ENCODE measurements at places on chromosomes 11 and 22. TPM values are rescaled to one million over a fixed set of nuclear protein-coding genes. Genes with fewer than 3 reads are reported as not detected.

MS4A2 gene
- not detected for total RNA-seq

C22orf15 gene
- total RNA-seq, result 0.84 TPM

NFAM1 gene
- total RNA-seq, result 0.38 TPM

TMEM191B gene
- 12.7 TPM for total RNA-seq

POTEH gene
- total RNA-seq, result not detected

LRP5 gene
- total RNA-seq, result 2.0 TPM

GRCh38 chr22:27594474-27595134, 207.0 kb downstream of the MN1 start:
- no peak overlapping the region for H3K4me3 ChIP-seq
- no peak for DNase-seq
- H3K27ac ChIP-seq, result no peak overlapping the region
- H3K4me1 ChIP-seq, result no peaks in the 10 kb centered on the region

- no peak overlapping the region for H3K4me3 ChIP-seq
- DNase-seq, result no peak
- H3K27me3 ChIP-seq, result peaks cover 28% of the 10 kb centered on the region
Observed at GRCh38 chr22:39237318-39238100, 7.3 kb downstream of the PDGFB start.

DNA sequence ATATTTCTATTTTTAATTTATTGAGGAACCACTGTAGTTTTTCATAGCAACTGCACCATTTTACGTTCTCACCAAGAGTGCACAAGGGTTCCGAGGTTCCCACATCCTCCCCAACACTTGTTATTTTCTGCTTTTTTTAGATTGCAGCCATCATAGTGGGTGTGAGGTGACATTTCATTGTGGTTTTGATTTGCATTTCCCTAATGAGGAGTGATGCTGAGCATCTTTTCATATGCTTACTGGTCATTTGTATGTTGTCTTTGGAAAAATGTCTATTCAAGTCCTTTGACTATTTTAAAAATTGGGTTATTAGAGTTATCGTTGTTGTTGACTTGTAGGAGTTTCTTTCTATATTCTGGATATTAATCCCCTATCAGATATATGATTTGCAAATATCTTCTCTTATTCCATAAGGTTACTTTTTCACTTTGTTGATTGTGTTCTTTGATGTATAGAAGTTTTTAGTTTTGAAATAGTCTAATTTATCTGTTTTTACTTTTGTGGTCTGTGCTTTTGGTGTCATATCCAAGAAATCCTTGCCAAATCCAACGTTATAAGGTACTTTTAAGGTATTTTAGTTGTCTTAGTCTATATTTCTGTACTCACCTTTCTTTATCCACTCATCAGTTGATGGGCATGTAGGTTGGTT, 9.0 kb downstream of the NEAT1 start:
- H3K27ac ChIP-seq, result peak overlapping the region; percentile 91
- H3K4me1 ChIP-seq, result peaks cover 56% of the 10 kb centered on the region
- peak; percentile 90 for DNase-seq
- H3K27me3 ChIP-seq, result no peaks in the 10 kb centered on the region
- H3K4me3 ChIP-seq, result peak overlapping the region; percentile 86

DNA sequence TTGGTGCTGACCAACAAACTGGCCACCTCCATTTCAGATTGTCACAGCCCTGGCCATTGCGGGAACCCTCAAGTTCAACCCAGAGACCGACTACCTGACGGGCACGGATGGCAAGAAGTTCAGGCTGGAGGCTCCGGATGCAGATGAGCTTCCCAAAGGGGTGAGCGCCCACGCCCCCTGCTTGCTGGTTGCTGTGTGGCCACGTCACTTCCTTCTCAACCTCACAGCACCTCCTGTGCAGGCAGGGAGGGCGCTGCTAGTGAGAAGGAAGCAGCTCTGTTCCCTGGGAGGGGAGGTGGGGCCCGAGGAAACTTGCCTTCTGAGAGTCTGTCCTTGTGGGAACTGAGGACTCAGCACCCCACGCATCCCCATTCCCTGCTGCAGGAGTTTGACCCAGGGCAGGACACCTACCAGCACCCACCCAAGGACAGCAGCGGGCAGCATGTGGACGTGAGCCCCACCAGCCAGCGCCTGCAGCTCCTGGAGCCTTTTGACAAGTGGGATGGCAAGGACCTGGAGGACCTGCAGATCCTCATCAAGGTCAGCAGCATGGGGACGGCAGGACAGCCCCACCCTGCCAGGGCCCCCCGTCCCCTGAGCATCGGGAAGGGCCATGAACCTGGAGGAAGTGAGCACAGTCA, 19.3 kb downstream of the POLR3H start:
- H3K27me3 ChIP-seq, result no peaks in the 10 kb centered on the region
- H3K27ac ChIP-seq, result peak overlapping the region; percentile 3

- H3K27me3 ChIP-seq, result no peaks in the 10 kb centered on the region
- no peak overlapping the region for H3K4me3 ChIP-seq
- H3K4me1 ChIP-seq, result peaks cover 3% of the 10 kb centered on the region
- no peak overlapping the region for H3K27ac ChIP-seq
- H3K36me3 ChIP-seq, result no peaks in the 10 kb centered on the region
- no peak for DNase-seq
Observed at GRCh38 chr11:129267716-129268115, 75.6 kb upstream of the ARHGAP32 start.

DNA sequence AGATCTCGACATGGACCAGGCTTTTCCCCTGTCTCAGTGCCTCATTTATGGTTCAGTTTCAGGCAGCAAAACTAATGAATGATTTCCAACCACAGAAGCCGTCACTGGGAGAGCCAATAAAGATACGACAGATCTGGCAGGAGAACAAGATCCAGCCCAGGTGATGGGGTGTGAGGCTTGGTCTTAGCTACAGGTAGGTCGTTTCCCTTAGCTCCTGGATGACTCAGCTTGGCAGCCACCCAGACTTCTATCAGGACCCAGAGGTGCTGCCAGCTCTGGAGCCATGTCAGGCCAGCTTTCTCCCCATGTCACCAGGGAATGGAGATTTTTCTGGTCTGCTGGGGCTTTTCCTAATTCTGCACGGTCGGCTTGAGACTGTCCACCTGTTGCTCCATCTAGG, 36.3 kb upstream of the APOBEC3A start:
- no peaks in the 10 kb centered on the region for H3K4me1 ChIP-seq
- H3K27ac ChIP-seq, result no peak overlapping the region
- H3K27me3 ChIP-seq, result peaks cover 14% of the 10 kb centered on the region
- H3K36me3 ChIP-seq, result no peaks in the 10 kb centered on the region

DNA sequence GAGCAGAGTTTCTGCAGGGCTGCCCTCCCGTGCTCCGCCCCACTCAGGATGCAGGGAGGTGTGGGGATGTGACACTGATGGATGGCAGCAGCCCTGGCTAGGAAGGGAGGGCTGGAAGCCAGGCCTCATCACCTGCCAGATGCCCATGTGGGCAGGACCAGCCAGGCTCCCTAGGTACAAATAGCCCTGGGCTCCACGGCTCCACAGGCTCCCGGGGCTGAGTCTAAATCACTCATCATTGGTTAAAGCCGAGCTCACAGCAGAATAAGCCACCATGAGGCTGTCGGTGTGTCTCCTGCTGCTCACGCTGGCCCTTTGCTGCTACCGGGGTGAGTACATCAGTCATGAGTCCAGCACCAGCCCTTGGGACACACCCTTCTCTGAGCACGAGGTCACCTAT, at the start of gene SCGB1D1:
Gene SCGB1D1, plus strand, starts transcription at position 206 of the 400 bp plus-strand sequence. Its CDS starts 69 bp downstream, at position 275.
- no peaks in the 10 kb centered on the region for H3K36me3 ChIP-seq
- H3K27me3 ChIP-seq, result peaks cover 31% of the 10 kb centered on the region
- no peak for DNase-seq

GRCh38 chr11:61164606-61165424, 3.6 kb upstream of the VPS37C start:
- H3K4me1 ChIP-seq, result peaks cover 30% of the 10 kb centered on the region
- H3K4me3 ChIP-seq, result no peak overlapping the region
- H3K27me3 ChIP-seq, result no peaks in the 10 kb centered on the region
- no peak overlapping the region for H3K27ac ChIP-seq
- H3K36me3 ChIP-seq, result no peaks in the 10 kb centered on the region

GRCh38 chr11:93528757-93529645, 14.2 kb downstream of the SMCO4 start:
- H3K27ac ChIP-seq, result peak overlapping the region; percentile 56
- H3K36me3 ChIP-seq, result no peaks in the 10 kb centered on the region
- peaks cover 46% of the 10 kb centered on the region for H3K4me1 ChIP-seq
- no peak for DNase-seq
- H3K4me3 ChIP-seq, result no peak overlapping the region

DNA sequence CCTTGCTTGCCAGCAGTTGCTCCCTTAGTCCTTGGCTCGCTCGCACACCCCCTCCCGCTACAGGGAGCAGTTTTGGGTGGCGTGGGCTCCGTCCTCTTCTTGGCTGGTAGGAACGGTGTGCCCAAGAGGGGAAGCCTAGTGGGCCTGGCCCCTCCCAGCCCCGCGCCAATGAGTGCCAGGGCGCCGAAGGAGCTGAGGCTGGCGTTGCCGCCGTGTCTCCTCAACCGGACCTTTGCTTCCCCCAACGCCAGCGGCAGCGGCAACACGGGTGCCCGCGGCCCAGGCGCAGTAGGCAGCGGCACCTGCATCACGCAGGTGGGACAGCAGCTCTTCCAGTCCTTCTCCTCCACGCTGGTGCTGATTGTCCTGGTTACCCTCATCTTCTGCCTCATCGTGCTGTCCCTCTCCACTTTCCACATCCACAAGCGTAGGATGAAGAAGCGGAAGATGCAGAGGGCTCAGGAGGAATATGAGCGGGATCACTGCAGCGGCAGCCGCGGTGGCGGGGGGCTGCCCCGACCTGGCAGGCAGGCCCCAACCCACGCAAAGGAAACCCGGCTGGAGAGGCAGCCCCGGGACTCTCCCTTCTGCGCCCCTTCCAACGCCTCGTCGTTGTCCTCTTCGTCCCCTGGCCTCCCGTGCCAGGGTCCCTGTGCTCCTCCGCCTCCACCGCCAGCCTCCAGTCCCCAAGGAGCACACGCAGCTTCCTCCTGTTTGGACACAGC, 1.6 kb downstream of the C11orf87 start:
- H3K27me3 ChIP-seq, result peaks cover 40% of the 10 kb centered on the region
- no peak overlapping the region for H3K27ac ChIP-seq
- no peak overlapping the region for H3K4me3 ChIP-seq
- DNase-seq, result no peak
- no peaks in the 10 kb centered on the region for H3K36me3 ChIP-seq

GRCh38 chr11:36574486-36574885, 6.7 kb downstream of the RAG1 start:
- no peak overlapping the region for H3K4me3 ChIP-seq
- H3K36me3 ChIP-seq, result no peaks in the 10 kb centered on the region
- no peaks in the 10 kb centered on the region for H3K4me1 ChIP-seq
- no peak for DNase-seq
- H3K27me3 ChIP-seq, result peaks cover 6% of the 10 kb centered on the region

GRCh38 chr11:107689317-107690202, 22.3 kb downstream of the SLN start:
- H3K4me3 ChIP-seq, result no peak overlapping the region
- H3K4me1 ChIP-seq, result no peaks in the 10 kb centered on the region
- peaks cover 3% of the 10 kb centered on the region for H3K27me3 ChIP-seq
- H3K36me3 ChIP-seq, result no peaks in the 10 kb centered on the region

DNA sequence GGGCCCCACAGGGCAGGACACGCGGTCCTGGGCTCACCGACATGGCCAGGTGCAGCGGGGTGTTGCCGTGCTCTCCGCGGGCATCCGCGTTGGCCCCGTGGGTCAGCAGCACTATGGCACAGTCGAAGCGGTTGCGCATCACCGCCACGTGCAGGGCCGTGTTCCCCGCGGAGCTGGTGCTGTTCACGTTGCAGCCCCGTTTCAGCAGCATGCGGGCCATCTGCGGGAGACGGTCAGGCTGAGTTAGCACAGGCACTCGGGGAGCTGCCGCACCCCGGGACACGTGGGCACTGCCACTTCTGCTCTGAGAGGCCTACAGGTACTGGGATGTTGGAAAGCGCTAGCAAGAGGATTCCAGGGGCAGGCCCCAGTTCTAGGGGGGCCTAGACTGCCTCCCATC, 22.3 kb upstream of the BAIAP2L2 start:
- H3K27ac ChIP-seq, result no peak overlapping the region
- H3K4me3 ChIP-seq, result no peak overlapping the region
- peaks cover 51% of the 10 kb centered on the region for H3K36me3 ChIP-seq
- no peak for DNase-seq

- peaks cover 6% of the 10 kb centered on the region for H3K4me1 ChIP-seq
- no peaks in the 10 kb centered on the region for H3K27me3 ChIP-seq
- H3K27ac ChIP-seq, result no peak overlapping the region
- no peak overlapping the region for H3K4me3 ChIP-seq
- DNase-seq, result no peak
Observed at GRCh38 chr11:114396916-114397315, 3.4 kb downstream of the C11orf71 start.

GRCh38 chr11:134939031-134939430, 527.0 kb upstream of the B3GAT1 start:
- no peaks in the 10 kb centered on the region for H3K27me3 ChIP-seq
- no peak for DNase-seq
- H3K4me1 ChIP-seq, result no peaks in the 10 kb centered on the region
- H3K27ac ChIP-seq, result no peak overlapping the region

DNA sequence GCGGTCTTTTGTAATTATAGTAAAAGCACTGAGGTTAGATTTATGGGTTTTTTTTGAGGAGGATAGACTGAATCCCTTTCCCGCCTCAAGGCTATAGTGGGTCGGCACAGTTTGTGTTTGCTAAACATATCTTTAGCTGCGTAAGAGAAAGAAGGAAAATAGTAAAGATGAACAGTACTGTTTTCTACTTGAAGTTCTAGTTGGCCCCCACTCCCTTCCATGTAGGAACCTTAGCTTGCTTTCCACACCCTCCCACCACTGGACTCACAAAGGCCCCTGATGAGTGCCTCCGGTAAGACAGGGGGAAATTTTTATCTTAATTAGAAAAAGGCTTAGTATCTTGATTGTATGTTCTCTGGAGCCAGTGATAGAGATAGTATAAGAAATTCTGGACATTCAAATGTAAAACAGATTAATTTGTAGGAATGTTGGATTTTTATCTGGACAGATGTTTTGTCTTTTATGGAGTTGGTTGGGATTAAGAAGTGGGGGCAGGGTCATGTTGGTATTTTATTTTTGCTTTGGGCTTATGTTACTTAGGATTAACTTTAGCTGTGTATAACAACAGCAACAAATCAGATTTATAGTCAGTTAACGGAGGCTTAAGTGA, 49.4 kb downstream of the PTPRJ start:
- H3K27ac ChIP-seq, result peak overlapping the region; percentile 29
- peaks cover 38% of the 10 kb centered on the region for H3K4me1 ChIP-seq
- DNase-seq, result no peak
- H3K4me3 ChIP-seq, result no peak overlapping the region
- peaks cover 6% of the 10 kb centered on the region for H3K36me3 ChIP-seq

GRCh38 chr22:30858976-30859713, 109.4 kb downstream of the MORC2 start:
- no peaks in the 10 kb centered on the region for H3K4me1 ChIP-seq
- H3K27ac ChIP-seq, result no peak overlapping the region
- no peaks in the 10 kb centered on the region for H3K27me3 ChIP-seq
- DNase-seq, result peak; percentile 2
- H3K4me3 ChIP-seq, result no peak overlapping the region

- no peak for DNase-seq
- no peak overlapping the region for H3K27ac ChIP-seq
- H3K27me3 ChIP-seq, result no peaks in the 10 kb centered on the region
- H3K4me3 ChIP-seq, result no peak overlapping the region
- no peaks in the 10 kb centered on the region for H3K4me1 ChIP-seq
Observed at GRCh38 chr11:16350125-16350524, 6.2 kb downstream of the SOX6 start.

GRCh38 chr11:107858217-107859070, at the start of gene SLC35F2:
TSS of gene SLC35F2 (minus strand) at chr11:107858787. CDS start at chr11:107858767, 20 bp downstream.
- peaks cover 26% of the 10 kb centered on the region for H3K4me1 ChIP-seq
- no peaks in the 10 kb centered on the region for H3K36me3 ChIP-seq
- no peak within 1 kb of the TSS for H3K27ac ChIP-seq
- peak within 1 kb of the TSS; percentile 94 for H3K4me3 ChIP-seq
- DNase-seq, result peak; percentile 61

GRCh38 chr11:11884774-11885481, 43.2 kb downstream of the USP47 start:
- no peak overlapping the region for H3K27ac ChIP-seq
- H3K27me3 ChIP-seq, result no peaks in the 10 kb centered on the region
- H3K4me1 ChIP-seq, result peaks cover 5% of the 10 kb centered on the region
- H3K4me3 ChIP-seq, result no peak overlapping the region
- peaks cover 52% of the 10 kb centered on the region for H3K36me3 ChIP-seq
